Fibroblast of skin of scalp (primary cell): ENCODE measurements at places on chromosomes 3 and 15.

- peak; percentile 13 for DNase-seq
Observed at GRCh38 chr3:126284258-126284904, 72.8 kb downstream of the KLF15 start.

GRCh38 chr3:37511463-37511920, 337.1 kb upstream of the LRRFIP2 start:
- DNase-seq = no peak

DNA sequence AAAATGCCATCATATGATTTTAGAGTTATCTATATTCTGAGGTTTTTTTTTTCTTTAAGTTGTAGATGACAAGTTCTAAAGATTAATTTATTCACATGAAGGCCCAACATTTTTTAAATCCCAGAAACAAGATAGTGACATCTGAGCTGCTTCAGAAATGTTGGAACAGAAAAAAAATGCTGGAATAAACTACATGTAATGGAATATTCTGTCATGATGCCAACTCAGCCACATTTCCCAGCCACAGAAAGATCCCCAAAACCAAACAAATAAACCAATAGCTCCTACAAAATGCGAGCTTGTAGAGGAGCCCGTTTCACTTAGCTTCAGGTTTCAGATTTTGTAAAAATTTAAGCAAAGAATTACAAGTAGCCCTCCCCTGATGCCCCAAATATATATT, 111.0 kb upstream of the MYO5C start:
- DNase-seq = peak; percentile 10

DNA sequence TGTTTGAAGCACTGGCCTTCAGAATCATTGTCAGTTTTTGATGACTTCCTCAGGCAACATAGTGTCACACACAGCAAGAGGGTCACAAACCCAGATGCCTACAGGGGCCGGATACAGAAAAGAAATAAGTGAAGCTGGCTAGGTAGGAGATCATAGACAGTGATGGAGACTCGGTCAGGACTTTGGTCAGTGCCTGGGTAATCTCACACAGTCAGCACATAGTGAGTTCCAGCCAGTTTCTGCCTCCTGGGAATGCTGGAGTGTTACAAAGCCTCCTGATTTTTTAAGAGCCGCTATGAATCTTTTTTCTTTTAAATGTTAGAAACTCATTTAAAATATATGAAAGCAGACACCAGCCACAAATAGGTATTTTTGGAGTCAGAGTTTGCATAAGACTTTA, 399.1 kb downstream of the IL5RA start:
- DNase-seq = no peak

GRCh38 chr3:57062101-57062631, 1.7 kb downstream of the SPATA12 start:
- DNase-seq = no peak

DNA sequence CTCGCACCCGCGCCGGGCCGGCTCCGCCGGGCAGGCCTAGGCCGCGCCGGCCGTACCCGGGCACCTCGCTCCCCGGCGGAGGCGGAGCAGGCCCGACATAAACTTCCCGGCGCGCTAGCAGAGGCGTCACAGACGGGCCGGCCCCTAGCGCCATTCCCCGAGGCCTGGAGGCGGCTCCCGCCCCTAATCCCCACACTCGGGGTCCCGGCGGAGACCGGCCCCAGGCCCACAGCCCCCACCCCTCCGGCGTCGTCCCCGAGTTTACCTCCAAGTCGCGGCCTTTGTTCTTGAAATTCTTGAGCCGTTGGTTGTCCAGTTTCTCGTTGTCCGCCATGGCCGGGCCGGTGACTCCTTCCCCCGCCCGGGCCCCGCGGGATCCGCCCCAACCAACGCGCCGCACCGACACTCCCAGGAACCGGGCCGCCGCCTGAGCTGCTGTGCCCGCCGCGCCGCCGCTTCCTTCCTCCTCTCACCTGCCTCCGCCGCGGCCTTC, 376 bp downstream of the KPNA4 start:
- peak; percentile 66 for DNase-seq

DNA sequence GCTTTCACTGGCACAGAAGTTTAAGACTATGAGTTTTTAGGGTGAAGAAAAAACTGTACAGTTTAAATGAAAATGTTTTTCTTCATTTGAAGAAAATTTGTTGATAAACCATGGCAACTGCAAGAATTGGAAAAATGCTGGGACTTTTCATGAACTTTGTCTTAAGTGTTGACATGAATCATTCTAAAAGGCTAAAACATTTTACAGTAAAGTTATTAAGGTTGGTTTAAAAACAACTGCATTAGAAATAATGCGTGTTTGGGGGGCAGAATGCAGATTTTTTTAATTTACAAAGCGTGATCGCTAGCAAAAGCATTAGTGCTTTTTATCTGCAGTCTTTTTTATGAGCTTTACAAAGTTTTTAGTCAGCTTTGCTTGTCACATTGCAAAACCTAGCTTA, 601.9 kb upstream of the TGFBR2 start:
- DNase-seq = peak; percentile 14

DNA sequence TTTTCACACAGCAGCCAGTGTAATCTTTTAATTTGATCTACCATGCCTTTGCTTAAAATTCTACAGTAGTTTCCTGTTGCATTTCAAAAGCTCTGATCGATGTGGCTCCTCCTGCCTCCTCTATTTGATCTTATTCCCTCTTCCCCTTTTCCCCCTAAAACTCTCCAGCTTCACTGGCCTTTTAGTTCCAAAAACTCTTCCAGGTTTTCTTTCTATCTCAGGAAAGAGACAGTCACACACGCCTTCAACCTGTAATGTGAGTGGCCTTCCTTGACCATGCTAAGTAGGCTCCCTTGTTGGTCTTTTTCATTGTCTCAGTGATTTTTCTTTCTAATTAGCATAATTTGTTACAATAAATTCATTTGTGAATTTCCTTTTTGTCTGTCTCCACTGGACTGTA, 985 bp downstream of the TEX9 start:
- DNase-seq = no peak

DNA sequence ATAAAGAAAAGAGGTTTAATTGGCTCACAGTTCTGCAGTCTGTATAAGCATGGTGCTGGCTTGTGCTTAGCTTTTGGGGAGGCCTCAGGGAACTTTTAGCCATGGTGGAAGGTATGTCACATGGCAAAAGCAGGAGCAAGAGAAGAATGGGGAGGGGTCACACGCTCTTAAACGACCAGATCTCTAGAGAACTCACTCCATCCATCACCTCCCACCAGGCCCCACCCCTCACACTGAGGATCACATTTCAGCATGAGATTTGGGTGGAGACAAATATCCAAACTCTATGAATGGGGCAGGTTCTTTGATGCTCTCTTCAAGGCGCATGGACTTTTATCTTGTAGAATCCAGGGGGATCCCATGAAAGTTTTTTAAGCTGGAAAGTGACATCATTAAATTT, 75.7 kb downstream of the ITPR1 start:
- no peak for DNase-seq

DNA sequence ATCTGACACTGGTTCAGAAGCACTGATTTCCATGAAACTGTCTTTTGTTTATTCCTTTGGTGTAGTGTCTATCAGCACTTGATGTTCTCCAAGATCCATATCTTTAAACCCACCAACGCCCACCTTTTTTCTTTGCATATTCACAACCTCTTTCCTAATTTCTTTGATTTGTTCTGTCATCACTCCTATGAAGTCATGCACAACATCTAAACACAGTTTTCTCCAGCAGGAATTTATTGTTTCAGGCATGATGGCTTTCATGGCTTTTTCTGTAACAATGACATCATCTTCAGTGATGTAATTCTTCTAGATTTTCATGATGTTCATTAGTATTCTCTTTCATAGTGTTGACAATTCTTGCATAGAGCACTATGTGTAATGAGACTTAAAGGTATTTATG, 219.6 kb upstream of the POU1F1 start:
- no peak for DNase-seq

GRCh38 chr3:127634653-127635052, 5.7 kb downstream of the PODXL2 start:
- DNase-seq = no peak

GRCh38 chr3:132713977-132714727, 8.1 kb downstream of the NPHP3 start:
- no peak for DNase-seq

DNA sequence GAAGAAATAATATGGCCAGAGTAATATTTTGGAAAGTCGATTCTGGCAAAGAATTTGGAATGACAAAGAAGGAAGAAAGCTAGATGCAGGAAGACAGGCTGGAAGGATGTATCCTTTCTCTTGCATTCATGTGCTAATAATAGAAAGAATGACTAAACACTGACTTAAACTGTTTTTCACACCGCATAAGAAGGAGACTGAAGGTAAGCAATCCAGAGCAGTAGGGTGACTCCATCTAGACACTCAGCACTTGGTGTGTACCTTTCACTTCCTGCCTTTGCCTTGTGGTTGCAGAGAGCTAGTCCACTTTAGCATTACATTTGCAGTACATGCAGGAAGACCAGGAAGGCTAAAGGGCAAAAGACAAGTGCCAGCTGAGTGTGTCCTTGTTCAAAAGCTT, 234.6 kb downstream of the RBMS3 start:
- DNase-seq = peak; percentile 27

GRCh38 chr15:39801641-39802309, 19.1 kb upstream of the FSIP1 start:
- DNase-seq = no peak

DNA sequence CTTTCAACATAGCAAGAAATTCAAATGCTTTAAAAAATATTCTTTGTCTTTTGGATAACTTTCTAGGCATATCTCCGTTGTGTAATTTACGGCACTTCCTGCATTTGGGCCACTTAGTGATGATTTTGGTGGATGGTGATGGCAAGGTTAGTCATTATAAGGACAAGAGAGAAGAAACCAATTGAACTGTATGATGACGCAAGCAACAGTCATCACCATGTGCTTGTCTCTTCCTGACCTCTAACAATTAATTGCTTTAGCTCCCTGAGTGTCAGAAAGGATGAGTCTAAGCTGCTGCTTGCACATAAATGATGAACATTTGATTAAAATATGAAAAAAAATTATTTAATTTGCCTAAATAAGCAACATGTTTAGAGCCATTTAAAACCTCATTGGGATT, 11.3 kb upstream of the P2RY12 start:
- DNase-seq = peak; percentile 47

DNA sequence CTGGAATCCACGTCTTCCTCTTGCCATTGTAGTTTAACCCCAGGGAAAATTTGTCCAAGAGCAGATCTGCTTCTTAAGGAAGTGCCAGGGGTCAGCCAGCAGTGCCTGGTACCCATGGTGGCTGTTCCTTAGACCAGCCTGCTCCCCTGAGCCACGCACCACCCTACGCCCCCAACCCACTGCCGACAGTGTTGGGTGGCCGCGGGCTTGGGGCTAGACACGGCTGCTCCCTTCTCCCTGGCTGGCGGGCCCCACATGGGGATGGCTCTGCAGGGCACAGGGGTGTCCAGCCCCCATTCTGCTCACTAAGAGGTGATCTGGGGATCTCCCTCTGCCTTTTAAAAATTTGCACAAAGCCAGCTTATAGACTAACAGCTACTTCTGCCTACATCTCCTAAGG, 104.8 kb downstream of the TMEM266 start:
- DNase-seq = no peak

DNA sequence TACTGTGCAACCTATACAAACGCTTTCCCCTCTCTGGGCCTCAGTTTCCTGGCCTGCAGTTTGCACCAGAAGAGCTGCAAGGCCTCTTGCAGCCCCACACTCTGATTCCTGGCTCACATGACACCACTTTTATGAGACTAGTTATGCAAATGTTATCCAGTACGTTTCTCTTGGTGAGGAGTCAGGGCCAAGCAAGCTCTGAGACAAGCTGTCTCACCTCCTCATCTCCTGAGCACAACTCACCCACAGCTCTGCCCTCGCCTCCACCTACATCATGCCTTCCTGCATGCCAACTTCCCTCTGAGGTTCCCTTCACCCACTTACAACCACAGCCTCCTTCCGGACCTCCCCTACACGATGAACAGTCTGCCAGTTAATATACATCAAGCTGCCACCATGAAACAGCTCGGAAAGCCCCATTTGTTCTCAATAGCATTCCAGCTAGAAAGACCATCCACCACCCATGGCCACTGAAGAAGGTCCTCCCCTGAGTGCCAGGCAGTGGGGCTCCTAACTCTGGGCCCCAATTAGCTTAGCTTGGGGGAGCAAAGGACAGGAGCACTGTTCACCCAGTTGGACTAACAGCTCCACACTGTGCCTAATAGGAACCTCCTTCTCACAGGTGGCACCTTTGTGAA, 25.0 kb downstream of the CRYGS start:
- DNase-seq = no peak

DNA sequence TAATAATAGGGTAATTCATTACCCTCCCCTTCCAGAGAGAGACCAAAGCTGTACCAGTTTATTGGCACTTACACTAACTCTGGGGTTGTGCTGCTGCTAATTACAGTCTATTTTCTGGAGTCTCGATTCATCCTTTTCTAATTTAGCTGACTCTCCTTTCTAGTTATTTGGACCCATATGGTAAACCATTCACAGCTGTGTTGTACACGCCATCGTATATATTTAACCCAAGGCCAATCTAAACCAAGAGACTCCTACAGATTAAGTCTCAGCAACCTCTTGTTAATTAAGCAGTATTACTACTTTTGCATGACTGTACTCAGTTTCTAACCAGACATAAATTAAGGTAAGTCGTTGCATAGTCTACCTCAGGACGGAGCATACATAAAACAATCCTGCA, 22.5 kb downstream of the ANXA2 start:
- no peak for DNase-seq

GRCh38 chr3:40655551-40655950, 130.8 kb downstream of the ZNF621 start:
- DNase-seq = no peak

DNA sequence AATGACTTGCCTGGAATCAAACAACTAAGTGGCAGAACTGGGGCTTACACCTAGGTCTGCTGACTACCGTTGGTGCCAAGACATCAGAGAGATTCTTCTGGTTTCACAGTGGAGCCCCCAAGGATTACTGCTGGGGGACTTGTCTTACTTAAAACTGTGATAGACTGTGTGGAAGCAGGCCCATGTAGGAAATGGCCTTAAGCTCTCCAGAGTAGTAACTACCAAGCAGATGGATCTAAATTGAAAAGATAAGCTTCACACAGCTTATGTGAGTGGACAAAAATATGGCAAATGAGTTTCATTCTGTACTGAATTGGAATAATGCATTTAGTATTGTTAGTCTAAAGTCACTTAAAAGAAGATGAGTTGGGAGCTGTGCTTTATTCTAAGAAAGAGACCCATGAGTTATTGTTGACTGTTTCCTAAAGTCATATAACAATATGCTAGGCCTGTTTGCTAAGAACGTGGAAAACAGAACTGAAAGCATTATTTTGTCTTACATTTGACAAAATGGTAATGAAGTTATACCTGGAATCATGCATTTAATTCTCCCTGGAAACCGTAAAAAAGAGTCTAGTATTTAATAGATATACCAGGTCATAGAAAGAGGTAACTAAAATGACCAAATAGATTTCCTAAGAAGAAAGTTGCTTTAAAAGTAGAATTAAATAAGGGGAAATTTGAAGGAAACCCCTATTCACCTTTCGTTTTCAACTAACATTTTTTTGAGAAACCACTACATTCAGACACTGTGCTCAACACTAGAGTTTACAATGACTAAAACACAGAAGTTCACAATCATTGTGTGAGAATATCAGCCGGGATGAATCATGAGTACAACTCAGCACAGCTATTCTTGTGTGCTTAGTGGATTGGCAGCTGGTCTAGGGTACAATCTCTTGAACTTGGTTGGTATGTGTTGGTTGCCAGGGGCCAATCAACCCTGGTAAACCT, 13.0 kb upstream of the MAPK6 start:
- DNase-seq = no peak
